ENCODE measurements at places on chromosomes 1 and 21. TPM values are rescaled to one million over a fixed set of nuclear protein-coding genes. Genes with fewer than 3 reads are reported as not detected.

- DNase-seq: no peak
Observed at GRCh38 chr1:28340221-28340974, 11.6 kb downstream of the MED18 start.

- no peak for DNase-seq
Observed at GRCh38 chr1:29880556-29880955, 644.2 kb downstream of the PTPRU start.

DNA sequence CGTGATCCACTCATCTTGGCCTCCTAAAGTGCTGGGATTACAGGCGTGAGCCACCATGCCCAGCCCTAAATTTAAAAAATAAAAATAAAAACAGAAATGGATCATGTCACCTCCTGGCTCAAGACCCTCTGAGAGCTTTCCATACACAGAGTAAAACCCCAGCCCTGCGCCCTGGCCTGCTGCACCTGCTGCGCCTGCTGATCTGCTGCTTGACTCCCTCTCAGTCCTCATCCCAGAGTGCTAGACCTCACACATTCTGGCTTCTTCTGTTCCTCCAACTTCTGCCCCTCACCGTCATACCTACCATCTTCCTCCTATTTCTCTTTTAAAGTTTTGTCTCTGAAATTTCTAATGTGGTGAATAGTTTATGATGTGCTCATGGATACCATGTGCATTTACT, 42.7 kb upstream of the DIPK1A start:
- DNase-seq: no peak

DNA sequence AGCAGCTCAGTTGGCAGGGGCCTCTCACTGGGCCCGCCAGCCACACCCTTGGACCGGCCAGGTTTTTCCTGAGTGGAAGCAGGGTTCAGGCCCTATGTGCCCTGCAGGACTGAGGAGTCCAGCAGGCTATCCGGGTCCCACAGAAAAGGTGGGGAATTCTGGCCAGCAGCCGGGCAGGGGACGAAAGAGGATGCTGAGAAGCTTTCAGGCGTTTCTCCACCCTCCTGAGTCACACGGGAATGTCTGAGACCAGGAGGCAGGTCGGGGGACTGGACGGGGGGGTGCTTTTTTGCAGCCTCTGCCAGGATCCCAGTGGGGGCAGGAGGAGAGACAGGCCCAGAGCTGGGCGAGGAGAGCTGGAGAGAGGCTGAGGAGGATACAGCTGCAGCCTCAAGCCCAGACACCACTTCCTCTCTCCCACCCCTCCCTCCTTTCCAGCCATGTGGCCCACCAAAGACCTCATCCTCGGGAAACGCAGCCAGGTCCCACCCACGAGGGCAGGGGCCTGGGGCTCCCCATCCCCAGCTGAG, 105.4 kb downstream of the SPSB1 start:
- DNase-seq: no peak

- no peak for DNase-seq
Observed at GRCh38 chr1:181554465-181554864, 71.1 kb downstream of the CACNA1E start.

DNA sequence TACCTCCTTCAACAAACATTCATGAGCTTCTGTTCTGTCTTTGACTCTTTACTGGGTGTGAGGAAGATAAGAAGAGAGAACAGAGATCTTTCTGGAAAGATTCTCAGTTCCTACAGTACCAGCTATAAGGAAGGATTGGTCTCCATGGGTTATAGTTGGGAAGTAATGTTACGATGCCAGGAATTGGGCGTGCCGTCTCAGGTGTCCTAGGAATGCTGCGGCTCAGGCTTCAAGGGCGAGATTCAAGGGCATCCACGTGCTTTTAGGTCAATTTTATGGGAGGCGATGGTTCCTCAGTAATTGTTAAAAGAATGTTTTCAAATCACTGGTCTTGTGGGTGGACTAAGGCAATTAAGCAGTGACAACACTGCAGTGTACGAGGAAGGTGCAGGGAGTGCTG, 27.3 kb downstream of the COG2 start:
- no peak for DNase-seq

GRCh38 chr1:153460551-153460950, at the start of gene S100A7:
S100A7 (minus strand) TSS chr1:153460651; CDS start chr1:153459013, 1,638 bp downstream.
- no peak for DNase-seq

DNA sequence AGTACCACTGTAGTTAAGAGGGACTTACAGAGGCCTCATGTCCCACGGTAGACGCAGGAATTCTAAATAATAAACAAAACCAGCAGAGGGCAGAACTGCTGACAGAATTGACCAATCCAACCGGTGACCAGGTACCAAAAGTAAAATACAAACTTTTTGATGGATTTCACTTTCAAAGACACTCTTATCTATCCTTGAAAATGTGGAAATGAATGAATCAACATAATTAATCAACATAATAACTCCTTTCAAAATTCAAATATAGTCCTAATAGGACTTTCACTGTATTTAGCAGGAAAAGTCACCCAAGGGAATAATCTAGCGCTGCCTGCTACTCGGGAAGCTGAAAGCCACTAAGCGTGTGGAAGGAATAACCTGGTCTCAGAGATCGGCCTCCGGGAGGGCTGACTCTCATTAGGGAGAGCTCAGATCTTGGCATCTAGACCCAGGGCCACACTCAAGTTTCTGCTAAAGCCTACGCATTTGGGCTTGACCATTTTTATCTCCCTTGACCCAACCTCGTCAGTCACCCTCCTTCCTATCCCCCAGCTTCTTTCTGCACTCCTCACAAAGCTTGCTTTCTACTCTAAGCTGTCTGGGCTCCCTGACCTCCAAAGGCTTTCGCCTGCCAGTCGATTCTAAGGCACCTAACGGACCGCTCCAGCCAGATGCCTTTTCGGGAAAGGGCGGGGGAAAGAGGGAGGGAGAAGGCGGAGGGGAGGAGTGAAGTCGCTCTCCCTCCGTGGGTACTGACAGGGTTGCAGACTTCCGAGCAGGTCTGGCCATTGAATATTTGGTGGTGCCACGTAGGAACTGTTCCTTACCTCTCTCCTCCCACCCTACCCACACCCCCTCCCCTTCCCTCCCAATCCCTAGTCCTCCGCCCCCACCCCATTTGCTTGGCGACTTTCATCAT, 1.6 kb downstream of the COL11A1 start:
- peak; percentile 45 for DNase-seq

EPS8L3 gene
- not detected for total RNA-seq

SESN2 gene
- total RNA-seq: 19.7 TPM

LCE1F gene
- not detected for total RNA-seq
